ENCODE measurements at places on chromosomes 11 and 22.

GRCh38 chr11:116515664-116516184 is 257.1 kb downstream of the BUD13 start:
- DNase-seq = no peak

DNA sequence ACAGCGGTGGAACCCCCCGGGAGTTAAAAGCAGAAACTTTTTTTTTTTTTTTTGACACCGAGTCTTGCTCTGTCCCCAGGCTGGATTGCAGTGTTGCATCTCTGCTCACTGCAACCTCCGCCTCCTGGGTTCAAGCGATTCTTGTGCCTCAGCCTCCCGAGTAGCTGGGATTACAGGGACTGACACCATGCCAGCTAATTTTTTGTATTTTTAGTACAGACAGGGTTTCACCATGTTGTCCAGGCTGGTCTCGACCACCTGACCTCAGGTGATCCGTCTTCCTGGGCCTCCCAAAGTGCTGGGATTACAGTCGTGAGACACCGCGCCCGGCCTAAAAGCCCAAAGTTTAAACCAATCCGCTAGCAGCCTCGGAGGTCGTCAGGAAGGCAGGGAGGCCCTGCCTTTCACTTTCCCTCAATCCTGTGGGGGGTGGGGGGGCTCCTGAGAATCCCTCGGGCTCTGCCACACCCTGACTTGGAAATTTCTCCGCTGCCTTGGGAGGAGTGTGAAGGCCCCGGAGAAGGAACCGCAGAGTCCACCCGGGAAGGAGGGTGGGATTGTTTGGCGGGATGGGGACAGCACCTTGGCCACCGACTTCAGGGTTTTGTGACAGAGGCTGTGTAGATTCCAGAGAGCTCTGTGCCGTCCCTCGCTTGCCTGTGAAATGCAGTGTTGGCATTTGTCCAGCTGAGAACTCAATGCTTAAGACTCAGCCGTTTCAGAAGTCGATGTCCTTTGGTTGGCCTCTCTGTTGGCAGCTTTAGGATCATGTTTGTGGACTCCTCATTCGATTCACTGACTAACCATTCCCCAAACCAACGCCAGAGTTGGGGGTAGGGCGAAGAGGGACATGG is 1.0 kb downstream of the ARHGAP8 start:
- DNase-seq = no peak

GRCh38 chr11:46207270-46207669 is 70.2 kb upstream of the CREB3L1 start:
- no peak for DNase-seq

DNA sequence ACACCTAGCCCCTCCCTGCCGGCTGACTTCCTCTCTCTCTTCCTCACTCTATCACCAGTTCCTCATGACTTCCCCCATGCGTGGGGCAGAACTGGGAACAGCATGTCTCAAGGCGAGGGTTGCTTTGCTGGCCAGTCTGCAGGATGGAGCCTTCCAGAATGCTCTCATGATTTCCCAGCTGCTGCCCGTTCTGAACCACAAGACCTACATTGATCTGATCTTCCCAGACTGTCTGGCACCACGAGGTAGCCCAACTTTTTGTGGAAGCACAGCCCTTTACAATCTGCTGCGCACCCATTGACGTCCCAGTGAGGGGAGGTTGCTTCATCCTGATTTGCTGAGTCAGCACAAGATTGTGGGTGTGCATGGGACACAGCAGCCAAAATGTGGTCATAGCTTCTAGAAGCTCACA is 8.6 kb downstream of the TCN2 start:
- DNase-seq = no peak

- no peak for DNase-seq
These were observed 4.2 kb upstream of the ANO1 start for GRCh38 chr11:70073871-70074371.

- DNase-seq = no peak
These were observed 662.0 kb upstream of the CCDC90B start for GRCh38 chr11:83948200-83948599.

GRCh38 chr11:100404907-100405306 is 282.2 kb upstream of the ARHGAP42 start:
- no peak for DNase-seq

DNA sequence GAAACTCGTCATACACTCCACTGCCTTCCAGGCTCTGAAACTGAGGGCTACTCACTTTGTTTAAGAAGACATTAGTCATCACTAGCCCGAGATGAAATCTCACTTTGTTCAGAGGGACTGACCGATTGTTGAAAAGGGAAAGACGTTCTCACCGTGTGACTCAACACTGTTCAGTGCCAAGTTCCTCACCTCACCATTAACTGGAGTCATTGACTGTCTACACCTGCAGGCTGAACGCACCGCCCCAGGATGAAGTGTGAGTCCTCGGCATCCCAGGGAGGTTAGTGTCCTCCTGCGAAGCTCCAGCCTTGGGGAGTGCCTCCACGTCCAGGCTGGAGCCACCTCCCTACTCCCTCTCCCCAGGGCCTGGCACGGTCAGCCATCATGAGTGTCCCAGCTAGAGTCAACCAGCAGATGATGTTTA is 30.4 kb downstream of the FADD start:
- no peak for DNase-seq

GRCh38 chr22:22761606-22761962 is 117.2 kb downstream of the GGTLC2 start:
- no peak for DNase-seq

- DNase-seq = no peak
These were observed 13.2 kb downstream of the OTUB1 start for GRCh38 chr11:63999349-64000025.

DNA sequence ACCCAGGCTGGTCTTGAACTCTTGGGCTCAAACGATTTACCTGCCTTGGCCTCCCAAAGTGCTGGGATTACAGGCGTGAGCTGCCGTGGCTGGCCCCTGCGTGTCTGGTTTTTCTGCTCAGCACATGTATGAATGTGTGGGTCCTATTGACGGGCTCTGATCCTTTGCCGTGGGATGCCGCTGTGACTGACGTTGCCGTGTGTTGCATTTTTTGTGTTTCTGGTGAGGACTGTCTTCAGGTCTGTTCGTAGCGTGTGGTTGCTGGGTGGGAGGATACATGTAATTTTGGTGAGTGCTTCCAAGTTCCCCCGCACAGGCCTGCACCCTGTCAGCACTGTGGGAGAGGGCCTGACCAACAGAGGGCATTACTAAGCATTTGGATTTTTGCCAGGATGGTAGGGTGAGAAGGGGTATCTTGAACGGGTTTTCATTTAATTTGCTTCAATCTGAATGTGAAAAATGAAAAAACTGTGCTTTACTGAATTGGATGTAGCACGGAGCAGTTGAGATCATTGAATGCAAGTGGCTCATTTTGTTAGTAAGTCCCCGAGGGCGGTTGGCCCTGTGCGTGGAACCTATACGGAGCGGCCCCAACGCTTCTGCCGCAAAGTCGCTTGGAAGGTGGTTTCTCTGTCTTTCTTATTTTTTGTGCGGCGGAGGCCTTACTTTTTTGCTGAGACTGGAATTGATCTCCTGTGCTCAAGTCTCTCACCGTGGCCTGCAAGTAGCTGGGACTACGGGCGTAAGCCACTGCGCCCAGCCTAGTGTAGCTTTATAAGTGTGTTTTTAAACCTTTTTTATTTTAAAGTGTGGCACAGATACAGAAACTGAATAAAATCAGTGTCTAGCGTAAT is 8.2 kb downstream of the ZBED4 start:
- no peak for DNase-seq

DNA sequence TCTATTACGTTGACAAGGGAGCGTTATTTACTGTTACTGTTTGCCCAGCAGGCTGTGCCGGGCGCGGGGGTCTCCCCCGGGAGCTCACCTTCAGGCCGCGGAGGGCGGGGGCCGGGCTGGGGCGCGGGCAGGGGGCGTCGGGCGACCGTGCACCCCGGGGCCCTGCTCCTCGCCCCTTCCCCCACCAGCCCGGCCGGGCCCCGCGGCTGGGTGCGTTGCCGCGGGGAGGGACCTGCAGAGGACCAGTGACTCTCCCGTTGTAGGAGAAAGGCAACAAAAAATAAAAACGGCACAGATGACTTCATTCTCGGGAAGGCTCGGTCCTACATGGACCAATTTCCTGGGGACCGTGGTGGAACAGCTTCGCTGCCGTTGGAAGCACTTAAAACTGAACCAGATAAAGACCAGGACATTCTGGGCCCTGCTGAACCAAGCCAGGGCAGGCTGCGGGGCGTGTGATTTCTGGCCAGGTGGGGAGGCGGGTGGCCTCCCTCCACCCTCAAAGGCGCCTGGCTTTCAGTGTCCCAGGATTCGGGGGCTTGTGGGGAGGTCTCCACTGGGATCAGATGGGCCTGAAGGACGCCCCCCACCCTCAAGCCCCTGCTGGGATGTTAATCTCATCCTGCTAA is 57.4 kb downstream of the IGLL1 start:
- no peak for DNase-seq

GRCh38 chr11:702462-703461 is 3.3 kb upstream of the EPS8L2 start:
- no peak for DNase-seq

DNA sequence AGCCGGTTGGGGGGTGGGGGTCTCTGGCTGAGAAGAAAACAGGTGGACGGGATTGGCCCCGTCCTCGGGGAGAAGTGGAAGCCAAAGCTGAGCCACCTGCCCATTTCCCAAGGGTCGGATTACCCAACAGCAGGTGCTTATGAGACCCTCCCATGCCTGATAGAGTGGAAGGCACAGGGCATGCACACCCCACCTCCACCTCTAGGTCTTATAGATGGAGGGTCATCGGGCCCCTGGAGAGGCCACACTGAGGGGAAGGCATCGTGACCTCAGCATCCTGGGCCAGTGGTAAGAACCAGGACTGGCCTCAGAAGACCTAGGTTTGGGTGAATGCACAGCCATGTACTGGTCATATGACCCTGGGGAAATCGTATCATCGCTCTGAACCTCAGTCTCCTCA is 85.9 kb downstream of the BUD13 start:
- DNase-seq = no peak

- peak; percentile 93 for DNase-seq
These were observed 78.7 kb upstream of the PPARA start for GRCh38 chr22:46071451-46072109.

DNA sequence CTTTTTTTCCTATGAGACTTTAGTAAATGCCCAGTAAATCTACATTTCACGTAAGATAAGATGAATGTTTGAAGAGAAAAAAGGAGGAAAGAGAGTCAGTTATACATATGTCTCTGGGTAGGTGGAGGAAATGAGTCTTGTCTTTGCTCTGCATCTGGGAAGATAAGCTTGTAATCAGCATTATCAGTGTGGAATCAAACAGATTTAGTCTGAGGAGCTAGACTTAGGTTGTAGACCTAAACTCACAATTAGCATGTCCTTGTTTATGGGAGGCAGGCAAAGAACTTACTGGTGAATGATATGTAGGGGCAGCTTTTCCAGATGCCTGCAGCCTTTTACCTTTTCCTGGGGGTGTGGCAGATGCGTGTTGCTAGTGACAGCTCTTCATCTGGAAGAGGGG is 962.3 kb downstream of the TBC1D22A start:
- DNase-seq = no peak

GRCh38 chr11:121207485-121208115 is 85.0 kb upstream of the SC5D start:
- DNase-seq = no peak

DNA sequence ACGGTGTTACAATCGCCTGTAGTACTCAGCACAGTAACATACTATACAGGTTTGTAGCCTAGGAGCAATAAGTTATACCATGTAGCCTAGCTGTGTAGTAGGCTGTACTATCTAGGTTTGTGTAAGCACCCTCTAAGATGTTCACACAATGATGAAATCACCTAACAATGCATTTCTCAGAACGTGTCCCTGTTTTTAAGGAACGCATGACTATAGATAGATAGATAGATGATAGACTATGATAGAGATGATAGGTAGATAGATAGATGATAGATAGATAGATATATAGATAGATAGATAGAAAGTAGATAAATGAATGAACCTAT is 203.9 kb downstream of the FAM76B start:
- DNase-seq = no peak

- no peak for DNase-seq
These were observed 186.2 kb downstream of the SPON1 start for GRCh38 chr11:14148653-14149273.

GRCh38 chr22:34841911-34842310 is 224.0 kb upstream of the ISX start:
- no peak for DNase-seq

DNA sequence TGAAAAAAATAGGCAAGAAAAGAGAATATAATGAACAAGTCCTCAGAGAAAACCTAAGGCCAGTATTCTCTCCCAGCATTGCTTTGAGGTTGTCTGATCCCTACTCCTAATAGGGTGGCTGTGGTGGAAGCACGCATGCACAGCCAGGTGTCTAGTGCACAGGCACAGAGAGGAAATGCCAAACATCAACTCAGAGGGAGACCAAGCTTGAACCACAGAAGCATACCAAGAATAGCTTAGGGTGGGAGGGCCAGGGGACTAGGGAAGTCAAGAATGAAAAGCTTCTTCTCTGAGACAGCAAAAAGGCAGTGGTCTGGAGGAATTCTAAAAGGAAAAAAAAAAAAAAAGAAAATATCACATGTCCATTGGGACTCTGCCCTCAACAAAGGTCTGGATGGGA is 244.1 kb upstream of the API5 start:
- no peak for DNase-seq

GRCh38 chr11:100712583-100712982 is 25.5 kb downstream of the ARHGAP42 start:
- DNase-seq = no peak

DNA sequence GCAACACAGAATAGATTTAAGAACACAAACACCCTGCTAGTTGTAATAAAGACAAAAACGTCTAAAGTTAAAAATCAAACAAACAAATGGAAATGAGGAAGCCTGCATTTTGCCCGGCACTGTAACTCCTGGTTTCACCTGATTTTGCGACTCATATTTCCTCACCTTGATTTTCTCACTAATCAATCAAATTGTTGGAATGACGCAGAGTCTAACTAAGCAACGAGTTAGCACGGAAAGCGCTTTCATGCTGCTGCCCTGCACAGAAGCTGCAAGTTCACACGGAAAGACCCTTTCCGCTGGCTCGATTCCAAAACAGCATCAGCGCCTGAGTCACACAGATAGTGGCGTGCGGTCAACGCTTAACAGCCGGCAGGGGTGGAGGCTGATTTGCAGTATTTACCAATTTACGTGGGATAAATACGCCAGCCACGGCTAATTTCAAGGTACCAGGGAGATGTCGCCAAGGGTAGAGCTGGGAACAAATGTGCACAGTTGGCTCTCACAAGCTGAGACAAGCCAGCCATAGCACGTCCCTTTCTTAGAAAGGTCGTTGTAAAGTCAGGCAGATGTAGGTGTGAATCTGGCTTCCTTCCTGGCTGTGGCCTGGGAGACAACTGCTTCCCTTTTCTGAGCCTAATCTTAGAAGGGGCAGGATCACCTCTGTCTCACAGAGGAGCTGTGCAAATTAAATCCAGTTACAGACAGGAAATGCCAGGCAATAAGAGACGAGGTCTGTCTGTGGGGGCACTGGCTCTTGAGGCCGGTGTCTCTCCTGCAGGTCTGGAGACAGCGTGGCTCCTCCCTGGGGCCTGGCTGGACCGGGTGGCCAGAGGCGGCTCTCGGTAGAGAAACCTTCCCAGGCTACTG is 76.9 kb upstream of the TTLL12 start:
- DNase-seq = no peak

DNA sequence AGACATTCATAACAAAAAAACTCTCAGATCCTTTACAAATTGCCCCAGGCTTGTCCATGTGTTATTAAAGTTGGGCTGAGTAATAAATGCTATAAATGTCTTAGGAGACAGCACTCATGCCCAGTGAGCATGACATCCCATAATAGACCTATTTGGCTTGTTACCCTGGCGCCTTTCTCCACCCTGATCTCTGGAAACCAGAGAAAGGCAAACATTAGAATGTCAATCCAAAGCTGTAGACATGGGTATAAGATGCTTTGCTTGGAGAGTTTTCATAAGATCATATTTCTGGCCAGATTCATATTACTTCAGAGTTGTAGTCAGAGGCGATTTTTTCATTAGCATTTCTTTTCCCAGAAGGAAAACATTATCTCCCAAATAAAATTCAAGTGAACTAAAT is 161.3 kb upstream of the UBASH3B start:
- DNase-seq = no peak

Measured in globus pallidus (tissue), 1 donor.